Trophoblast cell (in vitro differentiated cells and primary cell): ENCODE measurements at places on chromosomes 11 and 22.

GRCh38 chr22:30668386-30668710 is 673 bp upstream of the DUSP18 start:
- H3K4me1 ChIP-seq = peaks cover 10% of the 10 kb centered on the region
- DNase-seq = no peak
- H3K36me3 ChIP-seq = peaks cover 2% of the 10 kb centered on the region
- H3K4me3 ChIP-seq = peak overlapping the region; percentile 91
- peaks cover 5% of the 10 kb centered on the region for H3K27me3 ChIP-seq

DNA sequence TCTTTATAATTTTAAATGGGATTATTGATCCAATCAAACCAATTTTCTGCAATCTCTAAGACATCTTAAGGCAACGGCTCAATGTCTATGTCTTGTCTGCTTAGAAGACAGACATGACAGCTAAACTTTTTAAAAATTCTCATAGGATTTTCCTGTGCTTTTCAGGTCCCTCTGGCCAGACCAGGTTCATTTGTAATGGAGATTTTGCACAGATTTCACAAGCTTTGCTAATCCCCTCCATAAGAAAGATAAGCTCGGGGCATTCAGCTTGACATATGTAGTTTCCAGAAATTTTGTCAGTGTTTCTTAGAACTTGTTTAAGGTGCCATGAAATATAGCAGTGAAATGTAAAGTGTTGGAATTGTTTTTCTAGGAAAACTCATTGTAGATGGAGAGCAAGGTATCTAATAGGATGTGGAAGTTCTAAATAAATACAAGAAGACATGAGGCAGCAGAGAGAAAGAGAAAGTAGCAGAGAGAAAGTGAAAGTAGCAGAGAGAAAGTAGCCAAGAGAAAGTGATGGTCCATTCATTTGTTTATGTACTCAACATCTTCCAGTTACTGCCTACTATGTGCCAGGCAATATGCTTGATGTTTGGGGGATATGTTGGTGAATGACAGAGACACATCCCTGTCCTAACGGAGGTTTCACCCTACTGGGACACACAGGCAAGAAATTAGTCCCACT is 219.1 kb upstream of the ARHGAP42 start:
- H3K36me3 ChIP-seq = no peaks in the 10 kb centered on the region
- no peak overlapping the region for H3K4me3 ChIP-seq
- H3K27ac ChIP-seq = no peak overlapping the region
- DNase-seq = no peak
- no peaks in the 10 kb centered on the region for H3K4me1 ChIP-seq

GRCh38 chr22:44735518-44736428 is 16.6 kb upstream of the ARHGAP8 start:
- no peak overlapping the region for H3K4me3 ChIP-seq
- DNase-seq = peak; percentile 72
- no peaks in the 10 kb centered on the region for H3K27me3 ChIP-seq
- H3K36me3 ChIP-seq = peaks cover 6% of the 10 kb centered on the region
- peaks cover 24% of the 10 kb centered on the region for H3K4me1 ChIP-seq
- no peak overlapping the region for H3K27ac ChIP-seq

DNA sequence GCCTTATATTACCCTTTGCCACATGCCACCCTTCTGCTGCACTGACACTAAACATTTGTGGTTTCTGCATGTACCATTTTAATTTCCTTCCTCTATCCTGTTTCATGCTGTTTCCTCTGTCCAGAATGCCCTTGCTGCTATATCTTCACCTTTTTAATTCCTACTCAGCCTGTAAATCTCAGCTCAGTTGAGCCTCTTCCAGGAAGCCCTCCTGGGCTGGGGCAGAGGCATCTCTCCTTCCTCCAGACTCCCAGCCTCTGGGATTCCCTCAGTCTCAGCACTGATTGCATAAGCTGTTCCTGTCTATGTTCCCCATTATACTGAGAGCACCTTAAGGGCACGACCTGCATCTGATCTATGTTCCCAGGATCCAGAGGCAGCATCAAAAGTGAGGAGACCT is 98.7 kb downstream of the RNF169 start:
- no peak overlapping the region for H3K4me3 ChIP-seq
- H3K27ac ChIP-seq = no peak overlapping the region
- no peak for DNase-seq
- peaks cover 16% of the 10 kb centered on the region for H3K36me3 ChIP-seq
- H3K4me1 ChIP-seq = no peaks in the 10 kb centered on the region

- no peak overlapping the region for H3K4me3 ChIP-seq
- no peak overlapping the region for H3K27ac ChIP-seq
- H3K36me3 ChIP-seq = peaks cover 7% of the 10 kb centered on the region
- no peak for DNase-seq
- H3K4me1 ChIP-seq = no peaks in the 10 kb centered on the region
Observed at GRCh38 chr11:9681583-9682372, 17.9 kb downstream of the SWAP70 start.

GRCh38 chr11:36230779-36231699 is 58.2 kb downstream of the COMMD9 start:
- H3K27me3 ChIP-seq = no peaks in the 10 kb centered on the region
- H3K4me3 ChIP-seq = no peak overlapping the region
- peaks cover 9% of the 10 kb centered on the region for H3K4me1 ChIP-seq
- no peak for DNase-seq
- peaks cover 3% of the 10 kb centered on the region for H3K36me3 ChIP-seq
- H3K27ac ChIP-seq = peak overlapping the region; percentile 3

DNA sequence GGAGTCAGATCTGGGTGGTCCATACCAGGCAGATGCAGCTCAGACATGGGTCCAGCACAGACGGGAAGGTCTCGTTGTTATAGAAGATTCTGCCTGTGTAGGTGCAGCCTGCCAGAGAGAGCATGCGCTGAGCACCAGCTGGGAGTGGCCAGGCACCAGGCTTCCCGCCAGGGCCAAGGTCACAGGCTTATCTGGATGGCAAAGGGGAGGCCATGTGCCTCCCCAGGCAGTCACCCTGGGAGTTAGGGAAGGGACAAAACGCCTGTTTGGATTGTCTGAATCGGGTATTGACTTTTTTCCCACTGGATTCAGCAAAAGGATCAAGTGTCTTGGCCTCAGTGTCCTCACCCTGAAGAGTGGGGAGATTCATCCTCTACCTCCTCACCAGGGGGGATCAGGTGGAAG is 26.5 kb downstream of the PGA5 start:
- H3K27ac ChIP-seq = no peak overlapping the region
- no peaks in the 10 kb centered on the region for H3K36me3 ChIP-seq
- no peaks in the 10 kb centered on the region for H3K4me1 ChIP-seq
- no peak for DNase-seq
- H3K4me3 ChIP-seq = no peak overlapping the region
- no peaks in the 10 kb centered on the region for H3K27me3 ChIP-seq

DNA sequence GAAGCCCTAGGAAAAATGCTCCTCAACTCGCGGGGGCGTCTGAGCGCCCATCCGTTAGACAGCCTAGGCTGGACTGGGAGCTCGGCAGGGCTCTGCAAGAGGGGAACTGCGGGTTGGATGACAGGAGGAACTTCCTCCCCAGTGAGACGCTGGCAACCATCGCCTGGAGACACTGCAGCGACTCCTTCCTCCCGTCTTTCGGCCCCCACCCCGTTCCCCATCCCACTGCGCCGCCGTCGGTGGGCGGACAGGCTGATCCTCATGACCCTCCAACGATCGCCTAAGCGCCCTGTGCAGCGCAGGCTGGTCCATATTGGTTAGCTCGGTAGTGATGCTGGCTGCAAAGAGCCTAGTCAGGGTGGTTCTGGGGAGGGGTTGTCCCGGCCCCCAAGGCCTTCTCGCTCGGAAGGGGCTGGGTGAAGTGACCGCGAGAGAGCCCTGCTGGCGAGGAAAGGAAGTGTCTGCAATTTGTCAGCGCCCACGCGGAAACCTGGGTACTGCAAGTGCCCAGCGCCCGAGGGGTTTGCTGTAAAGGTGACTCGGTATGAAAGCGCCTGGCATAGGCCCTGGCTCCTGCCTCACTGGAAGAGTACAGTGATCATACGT is 638 bp downstream of the NRGN start:
- no peaks in the 10 kb centered on the region for H3K36me3 ChIP-seq
- no peak overlapping the region for H3K4me3 ChIP-seq
- peaks cover 9% of the 10 kb centered on the region for H3K4me1 ChIP-seq
- no peak overlapping the region for H3K27ac ChIP-seq

- no peaks in the 10 kb centered on the region for H3K36me3 ChIP-seq
- no peak for DNase-seq
- H3K27ac ChIP-seq = no peak overlapping the region
- no peaks in the 10 kb centered on the region for H3K27me3 ChIP-seq
Observed at GRCh38 chr22:49229483-49230193, 598.0 kb downstream of the BRD1 start.

GRCh38 chr11:106464728-106465127 is 387.3 kb downstream of the AASDHPPT start:
- H3K4me3 ChIP-seq = no peak overlapping the region
- H3K27me3 ChIP-seq = no peaks in the 10 kb centered on the region
- H3K4me1 ChIP-seq = no peaks in the 10 kb centered on the region
- H3K36me3 ChIP-seq = no peaks in the 10 kb centered on the region

DNA sequence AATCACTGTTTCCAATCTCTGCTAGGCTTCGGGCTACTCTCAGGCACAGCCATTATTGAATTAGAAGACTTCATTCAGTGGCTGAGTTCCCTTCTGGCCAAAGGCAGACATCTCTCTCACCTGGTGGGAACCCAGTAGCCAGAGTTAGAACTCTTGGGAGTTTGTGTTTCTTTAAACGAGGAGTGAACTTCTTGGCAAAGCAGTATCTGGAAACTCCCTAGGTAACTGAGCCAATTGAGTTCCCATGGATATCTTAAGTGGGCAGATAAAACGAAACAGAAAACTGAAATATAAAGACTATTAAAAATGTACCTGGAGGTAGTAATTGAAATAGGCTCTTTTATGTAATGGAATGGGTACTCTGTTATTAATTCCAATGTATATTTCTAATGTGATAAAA is 125.6 kb downstream of the NELL1 start:
- no peaks in the 10 kb centered on the region for H3K4me1 ChIP-seq
- H3K27ac ChIP-seq = no peak overlapping the region
- no peaks in the 10 kb centered on the region for H3K36me3 ChIP-seq

GRCh38 chr11:67420147-67420645 is 4.7 kb downstream of the CARNS1 start:
- H3K27ac ChIP-seq = peak overlapping the region; percentile 69
- H3K36me3 ChIP-seq = no peaks in the 10 kb centered on the region
- H3K4me1 ChIP-seq = peaks cover 12% of the 10 kb centered on the region
- peaks cover 1% of the 10 kb centered on the region for H3K27me3 ChIP-seq

- peaks cover 6% of the 10 kb centered on the region for H3K4me1 ChIP-seq
- H3K27ac ChIP-seq = no peak overlapping the region
- no peak overlapping the region for H3K4me3 ChIP-seq
- no peaks in the 10 kb centered on the region for H3K36me3 ChIP-seq
- peaks cover 3% of the 10 kb centered on the region for H3K27me3 ChIP-seq
- peak; percentile 53 for DNase-seq
Observed at GRCh38 chr22:50027639-50028537, 15.3 kb upstream of the IL17REL start.

GRCh38 chr11:1875093-1875850 is 16.4 kb downstream of the PRR33 start:
- no peak for DNase-seq
- H3K4me1 ChIP-seq = peaks cover 19% of the 10 kb centered on the region
- no peak overlapping the region for H3K4me3 ChIP-seq
- H3K27ac ChIP-seq = no peak overlapping the region

GRCh38 chr11:67409261-67409666 is 5.4 kb downstream of the TBC1D10C start:
- H3K4me3 ChIP-seq = no peak overlapping the region
- DNase-seq = no peak
- no peaks in the 10 kb centered on the region for H3K4me1 ChIP-seq
- H3K27me3 ChIP-seq = no peaks in the 10 kb centered on the region
- H3K36me3 ChIP-seq = no peaks in the 10 kb centered on the region
- H3K27ac ChIP-seq = no peak overlapping the region

DNA sequence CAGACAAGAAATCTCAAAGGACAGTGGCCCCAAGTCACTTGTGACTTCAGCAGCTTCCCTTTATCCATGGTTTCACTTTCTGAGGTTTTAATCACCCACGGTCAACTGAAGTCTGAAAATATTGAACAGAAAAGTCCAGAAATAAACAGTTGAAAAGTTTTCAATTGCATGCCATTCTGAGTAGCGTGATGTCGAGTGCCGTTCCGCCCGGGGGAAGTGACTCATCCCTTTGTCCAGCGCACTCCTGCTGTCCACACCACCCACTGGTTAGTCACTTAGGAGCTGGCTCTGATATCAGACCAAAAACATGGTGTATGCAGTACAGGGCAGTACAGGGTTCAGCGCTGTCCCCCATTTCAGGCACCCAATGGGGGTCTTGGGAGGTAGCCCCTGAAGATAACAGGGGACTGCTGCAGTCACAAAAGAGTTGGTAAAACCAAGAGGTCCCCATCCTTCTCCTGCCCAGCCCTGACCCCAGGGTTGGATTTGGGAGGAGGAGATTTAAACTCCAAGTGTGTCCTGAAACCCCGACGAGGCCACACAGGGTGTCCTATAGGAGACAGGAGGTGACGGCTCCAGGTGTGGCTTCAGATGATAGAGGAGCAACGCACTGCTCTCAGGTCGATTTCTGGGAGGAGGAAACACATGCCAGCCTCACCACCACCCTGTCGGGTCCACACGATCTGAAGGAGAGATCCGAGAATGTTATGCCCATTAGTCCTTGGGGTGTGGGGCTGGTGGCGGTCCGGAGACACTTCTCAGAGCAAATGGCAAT is 390.1 kb downstream of the CTTN start:
- H3K4me3 ChIP-seq = peak overlapping the region; percentile 44
- no peaks in the 10 kb centered on the region for H3K27me3 ChIP-seq
- no peak overlapping the region for H3K27ac ChIP-seq
- H3K36me3 ChIP-seq = peaks cover 2% of the 10 kb centered on the region
- DNase-seq = peak; percentile 85

DNA sequence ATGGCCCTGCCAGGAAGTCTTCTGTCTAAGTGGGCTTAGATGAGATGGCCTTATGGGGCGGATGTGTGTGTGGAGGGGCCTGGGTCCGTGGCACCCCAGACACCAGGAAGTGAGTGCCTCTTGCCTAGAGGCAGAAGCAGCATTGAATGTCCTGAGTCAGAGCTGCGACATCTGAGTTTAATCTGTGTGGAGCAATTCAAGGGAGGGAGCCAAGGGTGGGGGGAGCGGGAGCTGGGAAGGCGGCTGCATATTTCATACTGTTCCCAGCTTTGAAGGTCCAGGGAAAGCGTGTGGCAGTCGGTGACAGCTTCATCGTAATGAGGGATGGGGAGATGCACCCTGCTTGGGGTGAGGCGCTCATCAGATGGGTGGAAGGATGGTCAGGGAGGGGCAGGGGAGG is 73.5 kb upstream of the THY1 start:
- H3K27ac ChIP-seq = no peak overlapping the region
- no peaks in the 10 kb centered on the region for H3K27me3 ChIP-seq
- H3K36me3 ChIP-seq = no peaks in the 10 kb centered on the region
- no peak for DNase-seq
